ENCODE measurements at places on chromosomes 11 and 22. TPM values are rescaled to one million over a fixed set of nuclear protein-coding genes. Genes with fewer than 3 reads are reported as not detected.

Gene CCDC88B
- 0.98 TPM for total RNA-seq

Gene ADORA2A
- total RNA-seq = 8.1 TPM

Gene CLTCL1
- total RNA-seq = 7.9 TPM

Gene CATSPERZ
- total RNA-seq = 0.98 TPM

Gene ART1
- not detected for total RNA-seq

Gene CD82
- total RNA-seq = 9.6 TPM

Gene TSGA10IP
- total RNA-seq = not detected

Gene FOXRED2
- total RNA-seq = 10.3 TPM

Gene MFNG
- 1.5 TPM for total RNA-seq

Gene ZNRD2
- total RNA-seq = 20.7 TPM
